Activated naive CD4-positive, alpha-beta T cell treated with anti-CD3 and anti-CD28 coated beads for 36 hours (primary cell): ENCODE measurements at places on chromosomes 16 and 17.

- no peak for DNase-seq
These were observed 1034.0 kb upstream of the EEF2KMT start for GRCh38 chr16:6131526-6132050.

GRCh38 chr16:28935924-28936783 lies 4.4 kb downstream of the CD19 start:
- peak; percentile 85 for DNase-seq

DNA sequence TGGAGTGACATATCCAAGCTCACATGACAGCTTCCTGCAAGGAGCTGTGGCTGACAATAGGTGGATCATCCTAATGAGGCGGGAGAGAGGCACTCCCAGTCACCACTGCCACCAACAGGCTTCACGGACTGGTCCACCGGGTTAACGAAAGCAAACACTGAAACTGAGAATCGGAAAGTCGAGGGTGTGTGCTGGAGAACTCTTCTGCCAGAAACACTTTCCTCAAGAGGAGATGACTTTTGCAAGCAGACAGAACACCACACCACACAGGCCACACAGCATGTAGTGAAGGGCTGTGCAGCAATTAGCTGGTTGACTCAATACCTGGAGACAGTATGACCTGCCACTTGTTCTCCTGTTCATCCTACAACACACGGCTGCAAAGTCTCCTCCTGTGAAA lies 53.0 kb upstream of the DNAJA2 start:
- DNase-seq, result no peak

GRCh38 chr17:30524847-30525246 lies 47.6 kb downstream of the GOSR1 start:
- DNase-seq, result no peak

GRCh38 chr17:75289832-75290337 lies 652 bp upstream of the SLC25A19 start:
- peak; percentile 91 for DNase-seq

DNA sequence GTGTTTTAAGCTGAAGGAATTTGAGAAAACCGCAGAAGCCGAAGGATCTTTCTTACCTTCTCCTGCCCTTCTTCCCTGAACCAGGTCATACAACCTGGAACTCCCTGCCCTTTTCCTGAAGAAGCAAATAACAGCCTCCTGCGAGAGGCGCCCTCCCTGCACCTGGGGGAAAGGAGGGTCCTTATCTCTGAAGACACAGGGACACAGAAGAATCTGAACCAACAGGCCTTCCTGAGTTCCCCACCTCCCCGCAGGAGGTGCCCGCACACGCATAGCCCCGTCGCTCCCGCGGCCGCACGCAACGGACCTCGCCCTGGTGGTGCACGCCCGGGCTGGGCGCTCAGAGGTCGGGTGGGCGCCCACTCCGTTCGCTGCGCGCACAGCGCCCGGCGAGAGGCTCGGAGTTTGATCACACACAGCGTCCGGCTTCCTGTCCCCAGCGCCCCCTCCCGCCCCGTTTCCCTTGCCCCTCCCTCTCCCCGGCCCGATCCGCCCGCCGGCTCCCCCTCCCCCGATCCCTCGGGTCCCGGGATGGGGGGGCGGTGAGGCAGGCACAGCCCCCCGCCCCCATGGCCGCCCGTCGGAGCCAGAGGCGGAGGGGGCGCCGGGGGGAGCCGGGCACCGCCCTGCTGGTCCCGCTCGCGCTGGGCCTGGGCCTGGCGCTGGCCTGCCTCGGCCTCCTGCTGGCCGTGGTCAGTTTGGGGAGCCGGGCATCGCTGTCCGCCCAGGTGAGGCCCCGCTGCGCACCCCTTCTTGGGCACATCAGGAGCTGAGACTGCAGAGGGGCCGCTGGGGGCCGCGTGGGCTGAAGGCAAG lies at the start of gene TNFSF12:
TNFSF12 (plus strand) TSS at position 474 of the 816 bp plus-strand sequence; CDS start at position 570, 96 bp downstream.
- DNase-seq, result peak; percentile 69

DNA sequence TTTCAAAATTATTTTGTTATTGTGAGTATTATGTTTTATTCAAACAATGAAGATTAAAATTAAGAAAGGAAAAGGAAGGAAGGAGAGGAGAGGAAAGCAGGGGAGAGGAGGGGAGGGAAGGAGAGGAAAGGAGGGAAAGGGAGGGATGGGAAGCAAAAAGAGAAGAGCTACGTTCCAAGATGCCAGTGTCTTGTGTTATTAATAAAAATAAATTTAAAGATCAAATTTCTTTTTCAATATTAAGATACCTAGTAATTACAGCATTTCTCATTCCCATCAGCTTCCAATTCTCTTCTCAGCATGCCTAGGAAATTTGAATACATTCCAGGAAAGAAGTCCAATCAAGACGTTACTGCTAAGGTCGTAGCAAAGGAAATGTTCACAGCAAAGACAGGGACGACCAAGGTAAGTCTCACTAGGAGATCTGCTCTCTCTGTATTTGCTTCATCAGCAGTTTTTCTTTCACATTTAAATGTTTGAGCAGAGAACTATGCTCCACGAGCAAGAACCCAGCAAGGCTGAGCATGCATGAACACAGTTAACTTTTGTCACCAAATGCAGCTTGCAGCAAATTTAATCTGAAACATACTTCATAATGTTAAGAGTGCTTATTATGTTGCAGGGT lies 63.3 kb upstream of the HLF start:
- no peak for DNase-seq

DNA sequence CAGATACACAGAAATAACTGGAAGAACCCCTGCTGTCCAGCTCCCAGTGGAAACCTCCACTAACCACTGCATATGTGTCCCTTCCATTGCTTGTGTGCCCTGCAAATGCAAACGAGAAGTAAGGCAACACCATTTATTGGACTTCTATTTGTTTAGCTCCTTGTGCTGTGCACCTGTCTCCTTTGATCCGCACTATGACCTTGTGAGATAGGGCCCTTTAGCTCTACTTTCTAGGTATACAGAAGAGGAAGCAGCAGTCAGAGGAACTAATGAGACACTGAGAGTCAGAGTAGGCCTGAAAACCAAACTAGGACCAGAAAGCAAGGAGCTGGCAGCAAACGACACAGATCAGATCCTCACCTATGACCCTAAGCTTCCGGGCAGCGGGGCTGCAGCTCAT lies 22.4 kb downstream of the SOX9 start:
- DNase-seq, result no peak
